ENCODE measurements at places on chromosomes 5 and 9.

- DNase-seq, result no peak
Observed at GRCh38 chr9:41229408-41230401, 40.6 kb upstream of the ZNG1F start.

- DNase-seq, result no peak
Observed at GRCh38 chr9:120698766-120699165, 15.5 kb downstream of the MEGF9 start.

DNA sequence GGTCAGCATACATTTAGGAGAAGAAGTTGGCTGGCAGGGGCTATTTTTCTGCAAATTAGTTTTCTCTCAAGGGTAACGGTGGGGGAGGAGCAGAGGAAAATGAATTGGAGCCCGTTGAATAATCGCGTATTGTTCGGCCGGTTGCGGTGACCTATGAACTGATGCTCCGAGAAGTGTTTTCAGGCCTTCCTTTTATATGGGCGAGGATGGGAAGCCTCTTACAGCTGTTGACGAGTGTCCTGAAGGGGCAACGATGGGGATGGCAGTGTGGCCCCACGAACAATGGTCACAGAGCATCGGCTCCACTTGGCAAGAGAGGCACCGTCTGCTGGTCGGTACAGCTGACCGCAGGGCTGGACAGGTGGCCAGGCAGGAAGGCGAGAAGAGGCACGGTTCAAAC is 400.7 kb downstream of the ZSWIM6 start:
- DNase-seq, result no peak

DNA sequence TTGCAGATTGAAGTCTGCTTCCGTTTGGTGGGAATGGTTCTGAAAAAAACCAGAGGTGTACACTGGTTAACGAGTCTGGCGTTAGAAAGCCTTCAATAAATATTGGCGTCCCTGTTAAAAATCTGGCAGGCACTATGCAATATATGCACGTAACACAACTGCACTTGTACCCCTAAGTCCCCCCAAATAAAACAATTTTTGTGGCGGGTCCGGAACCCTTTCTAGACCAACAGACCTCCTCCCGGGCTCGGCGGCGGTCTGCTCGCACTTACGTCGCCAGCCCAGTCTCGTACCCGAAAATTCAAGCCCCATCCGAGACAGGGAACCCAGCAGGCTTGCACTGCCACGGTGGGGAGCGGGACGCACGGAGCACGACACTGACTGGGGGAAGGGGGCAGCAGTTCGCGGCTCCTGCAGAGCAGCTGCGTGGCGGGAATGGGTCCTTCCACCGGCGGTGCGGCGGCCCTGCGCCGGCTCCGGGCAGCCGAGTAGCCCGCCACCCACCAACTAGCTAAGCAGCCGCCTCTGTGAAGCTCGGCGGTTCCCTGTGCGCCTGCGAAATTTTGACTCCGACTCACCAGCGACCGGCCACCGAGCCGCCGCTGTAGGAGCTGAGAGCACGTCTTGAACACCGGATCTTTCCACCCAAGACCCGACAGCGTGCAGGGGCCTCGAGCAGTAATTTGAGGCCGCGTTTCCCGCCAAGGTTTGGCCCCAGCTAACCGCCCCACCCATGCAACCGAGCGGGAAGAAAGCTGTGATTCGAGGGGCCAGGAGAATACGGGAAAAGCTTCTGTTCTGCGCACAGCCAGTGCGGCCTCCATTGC is 3.9 kb downstream of the MCIDAS start:
- no peak for DNase-seq

GRCh38 chr9:123478160-123478559 is 122.2 kb downstream of the CRB2 start:
- no peak for DNase-seq

DNA sequence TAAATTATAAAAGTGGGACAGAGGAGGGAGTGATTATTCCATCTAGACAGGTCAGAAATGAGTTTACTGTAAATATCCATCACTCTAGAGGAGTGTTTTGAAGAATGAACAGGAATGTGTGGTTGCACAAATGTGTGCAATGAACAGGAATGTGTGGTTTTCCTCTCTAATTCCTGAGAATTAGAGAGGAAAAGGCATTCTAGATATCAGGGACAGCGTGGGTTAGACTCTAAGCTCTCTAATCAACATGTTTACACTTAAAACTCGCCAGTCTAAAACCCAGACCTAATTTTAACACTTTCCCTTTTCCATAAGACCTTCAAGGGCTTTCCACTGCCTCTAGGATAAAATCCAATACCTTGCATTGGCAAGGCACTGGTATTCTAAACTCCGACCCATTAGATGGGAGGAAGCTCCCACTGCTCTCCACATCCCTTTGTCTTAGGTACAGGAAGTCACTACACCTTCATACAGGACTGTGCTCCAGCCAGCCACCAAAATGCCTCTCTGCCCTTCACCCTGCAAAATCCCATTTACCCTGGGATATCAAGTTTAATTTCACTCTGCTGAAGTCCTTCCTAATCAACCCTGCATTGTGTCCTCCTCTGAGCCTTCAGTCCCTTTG is 67.9 kb downstream of the NFIB start:
- no peak for DNase-seq

DNA sequence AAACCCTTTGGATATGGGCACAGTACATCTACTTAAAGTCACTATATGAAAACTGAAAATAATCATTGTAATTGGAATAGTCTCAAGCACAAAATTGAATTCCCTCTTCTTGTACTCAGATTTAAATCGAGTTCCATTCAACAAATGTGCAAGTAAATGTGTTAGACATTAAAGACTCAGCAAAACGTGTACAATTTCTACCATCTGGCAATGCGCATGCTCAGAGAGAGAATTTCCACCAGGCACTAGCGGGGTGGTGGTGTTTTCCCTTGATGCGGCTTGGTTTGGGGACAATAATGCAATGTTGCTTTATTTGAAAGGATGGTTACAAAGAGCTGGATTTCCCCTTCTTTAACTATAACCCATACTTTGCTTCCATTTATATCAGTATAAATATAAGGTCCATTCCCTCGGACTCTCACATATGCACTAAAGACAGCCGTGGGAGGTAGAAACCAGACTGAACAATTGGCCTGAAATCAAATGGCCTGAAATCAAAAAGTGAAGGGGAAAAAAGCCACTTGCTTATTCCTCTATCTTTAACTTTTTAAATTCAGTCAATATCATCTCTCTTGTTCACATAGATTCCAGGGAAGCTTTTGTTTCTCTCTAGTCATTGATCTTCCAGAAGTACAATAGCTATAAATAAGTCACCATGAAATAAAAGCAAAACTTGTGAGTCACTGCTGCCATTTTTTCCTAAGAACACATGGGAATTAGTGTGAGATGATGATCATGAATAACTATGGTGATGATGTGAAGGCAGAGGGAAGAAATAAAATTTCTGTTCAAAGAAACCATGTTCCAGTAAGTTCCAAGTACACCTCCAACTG is 59.2 kb downstream of the ADAMTS12 start:
- no peak for DNase-seq

- DNase-seq, result no peak
Observed at GRCh38 chr5:84618262-84618661, 233.6 kb upstream of the EDIL3 start.

- no peak for DNase-seq
Observed at GRCh38 chr5:130978475-130978874, 186.6 kb downstream of the HINT1 start.

DNA sequence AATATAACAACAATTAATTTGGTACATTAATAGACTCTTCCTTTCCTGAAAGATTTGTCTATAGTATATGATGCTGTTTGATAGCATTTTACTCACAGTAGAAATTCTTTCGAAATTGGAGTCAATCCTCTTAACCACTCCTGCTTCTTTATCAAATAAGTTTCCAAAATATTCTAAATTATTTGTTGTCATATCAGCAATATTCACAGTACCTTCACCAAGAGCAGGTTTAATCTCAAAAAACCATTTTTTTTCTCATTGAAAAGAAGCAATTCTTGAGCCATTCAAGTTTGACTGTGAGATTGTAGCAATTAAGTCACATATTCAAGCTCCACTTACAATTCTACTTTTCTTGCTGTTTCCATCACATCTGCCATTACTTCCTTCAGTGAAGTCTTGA is 83.5 kb upstream of the PRR16 start:
- DNase-seq, result no peak

- no peak for DNase-seq
Observed at GRCh38 chr9:13979941-13980318, 334.0 kb downstream of the NFIB start.

GRCh38 chr5:44875661-44876605 is 67.2 kb downstream of the MRPS30 start:
- DNase-seq, result no peak

DNA sequence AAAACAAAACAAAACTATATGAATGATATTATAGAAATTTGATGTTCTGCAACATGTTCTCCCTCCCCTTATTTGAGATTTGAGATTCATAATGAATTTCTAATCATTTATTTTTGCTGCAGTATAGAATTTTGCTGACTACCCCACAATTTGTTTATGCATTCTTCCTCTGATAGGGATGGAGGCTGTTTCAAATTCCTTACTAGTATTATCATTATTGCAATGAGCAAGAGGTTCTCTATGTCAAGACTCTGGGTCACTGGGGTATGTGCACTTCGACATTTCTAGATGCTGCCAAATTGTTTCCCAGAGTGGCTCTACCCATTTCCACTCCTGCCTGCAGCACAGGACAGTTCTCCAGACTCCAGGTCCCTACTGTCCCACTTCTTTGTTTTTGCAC is 54.9 kb upstream of the DAB2IP start:
- DNase-seq, result no peak

GRCh38 chr5:169828385-169828784 is 151.9 kb downstream of the INSYN2B start:
- DNase-seq, result no peak

DNA sequence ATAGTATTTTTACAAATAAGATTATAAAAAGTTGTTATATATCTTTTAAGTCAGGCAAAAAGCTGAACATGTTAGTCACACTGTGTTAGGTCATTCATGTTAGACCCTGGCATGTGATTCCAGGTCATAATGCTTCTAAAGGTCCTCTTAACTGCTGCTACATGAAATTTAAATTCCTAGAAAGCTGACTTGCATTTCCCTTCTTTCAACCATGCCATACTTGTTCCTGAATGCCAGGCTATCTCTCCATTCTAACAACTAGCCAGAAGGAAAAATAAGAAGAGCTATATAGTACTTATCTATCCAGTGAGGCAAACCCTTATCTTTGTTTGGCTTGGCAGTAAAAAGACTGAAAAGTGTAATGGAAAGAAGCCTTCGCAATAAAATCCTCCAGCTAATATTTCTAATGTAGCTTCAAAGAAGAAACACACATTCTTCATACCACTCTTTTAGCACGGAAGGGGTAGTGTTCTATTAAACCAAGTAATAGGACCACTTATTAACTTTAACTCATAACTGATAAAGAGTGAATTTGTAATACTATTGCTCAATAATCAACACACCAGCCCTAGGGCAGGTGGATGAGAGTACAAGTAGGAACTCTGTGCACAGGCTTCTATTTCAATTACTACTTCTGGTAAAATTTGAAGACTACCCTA is 310.2 kb downstream of the PDE4D start:
- no peak for DNase-seq

GRCh38 chr9:818958-819357 is 22.5 kb upstream of the DMRT1 start:
- no peak for DNase-seq

DNA sequence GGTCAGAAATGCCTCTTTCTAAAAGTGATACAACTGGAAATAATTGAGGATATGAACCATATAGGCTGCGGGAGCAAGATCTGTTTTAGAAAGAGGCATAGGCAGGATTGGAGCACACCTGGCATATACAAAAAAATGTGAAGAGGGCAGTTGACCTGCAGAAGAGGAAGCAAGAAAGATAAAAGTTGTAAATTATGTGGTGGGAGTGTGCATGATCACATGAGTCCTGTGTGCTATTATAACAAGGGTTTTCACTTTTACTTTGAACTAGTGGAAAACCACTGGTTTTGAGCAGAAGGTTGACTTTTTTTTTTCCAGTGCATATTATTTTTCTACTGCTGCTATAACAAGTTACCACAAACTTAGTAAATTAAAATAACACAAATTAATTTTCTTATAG is 489.3 kb downstream of the ANXA1 start:
- no peak for DNase-seq

DNA sequence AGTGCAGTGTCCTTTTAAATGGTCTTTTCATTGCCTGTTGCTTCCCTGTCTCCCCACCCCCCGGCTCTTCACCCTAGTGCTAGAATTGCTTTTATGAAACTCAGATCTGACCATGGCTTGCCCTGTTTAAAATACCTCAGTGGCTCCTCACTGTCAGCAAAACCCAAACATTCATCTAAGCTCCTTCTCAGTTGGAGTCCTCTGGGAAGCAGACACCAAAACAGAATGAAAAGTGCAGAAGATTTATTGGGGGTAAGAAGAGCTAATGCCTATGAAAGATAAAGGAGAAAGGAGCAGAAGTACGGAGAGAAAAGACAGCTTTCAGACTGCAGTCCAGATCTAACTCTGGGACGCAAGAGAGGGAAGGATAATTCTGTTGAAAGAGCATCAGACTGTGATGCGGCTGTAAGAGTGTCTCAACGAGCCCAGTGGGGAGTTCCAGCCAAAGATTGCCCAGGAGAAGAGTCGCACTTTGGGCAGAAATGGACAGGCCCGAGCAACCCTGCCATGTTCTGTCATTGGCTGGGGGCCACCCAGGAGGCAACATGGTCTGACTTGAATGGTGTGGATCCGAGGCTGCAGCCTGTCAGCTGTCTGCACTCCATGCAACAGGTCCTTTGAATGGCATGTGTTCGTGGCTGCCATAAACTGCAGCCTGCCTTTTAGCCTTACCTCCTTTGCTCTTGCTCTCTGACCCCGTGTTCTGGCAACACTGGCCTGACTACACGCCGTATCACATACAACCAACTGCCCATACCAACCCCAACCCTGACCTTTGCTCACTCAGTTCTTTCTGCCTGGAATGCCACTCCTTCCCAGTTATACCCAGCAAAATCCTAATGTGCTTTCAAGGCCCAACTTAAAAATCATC is 55.9 kb downstream of the IRF1 start:
- DNase-seq, result no peak

DNA sequence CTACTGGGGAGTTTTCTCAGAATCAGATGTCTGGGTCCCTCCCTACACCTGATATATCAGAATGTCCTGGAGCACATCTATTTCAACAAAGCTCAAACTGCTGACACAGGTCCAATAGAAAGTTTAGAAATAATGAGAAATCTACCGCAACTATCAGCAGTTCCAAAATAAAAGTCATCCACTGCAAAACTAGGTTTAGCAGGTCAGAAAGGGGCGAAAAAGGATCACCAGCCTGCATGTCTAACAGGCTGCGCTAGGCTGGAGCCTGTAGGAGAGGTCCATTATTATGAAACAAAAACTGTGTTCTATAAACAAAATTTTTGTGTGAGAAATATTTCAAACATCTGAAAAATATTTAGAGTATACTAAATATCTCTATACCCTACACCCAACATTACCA is 84.1 kb upstream of the RNF38 start:
- DNase-seq, result no peak

Data from hypothalamus (tissue), 51 donors.